Bladder microvascular endothelial cell (primary cell): ENCODE measurements at places on chromosomes 3 and 15. TPM values are rescaled to one million over a fixed set of nuclear protein-coding genes. Genes with fewer than 3 reads are reported as not detected.

The MED12L gene
- under 0.01 and 0.19 TPM in 2 replicates for total RNA-seq

The AQP9 gene
- not detected in 2 replicates for total RNA-seq

The ARMC8 gene
- 30.9 and 58.7 TPM in 2 replicates for total RNA-seq

The HTD2 gene
- total RNA-seq = 3.2 and 7.4 TPM in 2 replicates

The GOLGA8K gene
- 0.16 and 0.44 TPM in 2 replicates for total RNA-seq

The CCR9 gene
- not detected in 2 replicates for total RNA-seq
